Stimulated activated CD8-positive, alpha-beta memory T cell treated with anti-CD3 and anti-CD28 coated beads, Interleukin-4, amount 100 ng/mL, for 1 hour (primary cell): ENCODE measurements at places on chromosomes 7 and 10.

GRCh38 chr10:26779176-26779860, 81.4 kb downstream of the ABI1 start:
- DNase-seq: no peak

DNA sequence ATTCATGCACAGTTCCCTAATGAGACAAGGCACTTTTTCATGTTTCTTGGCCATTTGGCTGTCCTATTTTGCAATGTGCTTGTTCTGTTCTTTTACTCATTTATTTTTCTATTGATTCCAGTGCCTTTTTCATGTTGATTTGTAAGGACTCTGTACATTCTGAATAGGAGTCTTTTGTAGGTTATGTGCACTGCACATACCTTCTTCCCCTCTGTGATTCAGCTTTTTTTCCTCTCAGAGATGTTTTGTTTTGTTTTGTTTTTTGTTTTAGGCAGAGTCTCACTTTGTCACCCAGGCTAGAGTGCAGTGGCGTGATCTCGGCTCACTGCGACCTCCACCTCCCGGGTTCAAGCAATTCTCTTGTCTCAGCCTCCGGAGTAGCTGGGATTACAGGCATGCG, 59.7 kb downstream of the KCNH2 start:
- DNase-seq: no peak

GRCh38 chr10:1197384-1197783, 141.2 kb downstream of the WDR37 start:
- DNase-seq: no peak

GRCh38 chr7:156050636-156051569, 238.6 kb upstream of the SHH start:
- DNase-seq: no peak

GRCh38 chr10:23063973-23064812, 31.2 kb upstream of the MSRB2 start:
- no peak for DNase-seq

DNA sequence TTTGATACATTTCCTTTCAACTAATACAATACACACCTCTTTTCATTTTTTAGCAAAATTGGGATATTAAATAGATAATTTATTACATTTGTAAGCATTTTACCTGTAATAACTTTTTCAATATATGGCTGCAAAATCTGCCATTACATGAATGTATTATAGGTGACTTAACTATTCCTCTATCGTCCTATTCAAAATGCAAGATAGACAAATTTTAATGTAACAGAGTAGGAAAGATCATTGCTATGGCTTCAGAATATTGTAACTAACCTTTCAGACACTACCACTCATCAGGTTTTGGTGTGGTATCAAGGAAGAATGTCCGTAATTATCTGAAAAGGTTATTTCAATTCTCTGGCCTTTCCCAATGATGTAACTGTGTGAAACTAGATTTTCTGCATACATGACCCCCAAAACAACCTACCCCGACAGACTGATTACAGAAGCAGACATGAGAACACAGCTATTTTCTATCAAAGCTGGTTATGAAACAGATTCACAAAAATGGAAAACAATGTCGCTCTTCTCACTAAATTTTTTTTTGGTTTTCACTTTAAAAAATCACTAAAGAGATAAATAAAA, 211.2 kb downstream of the FAM107B start:
- no peak for DNase-seq

- no peak for DNase-seq
Observed at GRCh38 chr7:26685606-26686005, 178.8 kb downstream of the SKAP2 start.

- no peak for DNase-seq
Observed at GRCh38 chr10:24333736-24334135, 124.8 kb downstream of the KIAA1217 start.

- no peak for DNase-seq
Observed at GRCh38 chr10:124515244-124515970, 53.8 kb downstream of the LHPP start.

GRCh38 chr7:5713124-5713912, 68.1 kb downstream of the RNF216 start:
- no peak for DNase-seq

GRCh38 chr7:120163449-120163848, 109.5 kb upstream of the KCND2 start:
- no peak for DNase-seq

- no peak for DNase-seq
Observed at GRCh38 chr7:116169060-116169459, 41.3 kb upstream of the TES start.

DNA sequence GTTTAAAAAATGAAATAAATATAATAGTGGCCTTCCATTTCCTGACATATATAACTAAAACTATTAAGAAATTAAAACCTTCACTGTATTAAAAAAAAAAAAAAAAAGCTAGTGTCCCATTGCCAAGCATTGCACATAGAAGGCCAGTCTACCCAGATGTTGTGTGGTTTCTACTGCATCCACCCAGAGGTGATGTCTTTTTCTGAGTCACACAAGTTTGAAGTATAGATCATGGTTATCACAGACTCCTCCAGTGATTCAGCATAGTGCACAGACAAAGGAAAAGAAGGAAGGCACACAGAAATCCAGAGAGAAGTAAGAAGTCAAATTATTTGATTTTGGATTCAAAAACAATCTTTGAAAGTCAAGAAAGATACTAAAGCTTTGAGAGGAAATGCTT, 429.0 kb downstream of the ETV1 start:
- DNase-seq: no peak

- no peak for DNase-seq
Observed at GRCh38 chr10:23370106-23370505, 25.5 kb upstream of the C10orf67 start.

DNA sequence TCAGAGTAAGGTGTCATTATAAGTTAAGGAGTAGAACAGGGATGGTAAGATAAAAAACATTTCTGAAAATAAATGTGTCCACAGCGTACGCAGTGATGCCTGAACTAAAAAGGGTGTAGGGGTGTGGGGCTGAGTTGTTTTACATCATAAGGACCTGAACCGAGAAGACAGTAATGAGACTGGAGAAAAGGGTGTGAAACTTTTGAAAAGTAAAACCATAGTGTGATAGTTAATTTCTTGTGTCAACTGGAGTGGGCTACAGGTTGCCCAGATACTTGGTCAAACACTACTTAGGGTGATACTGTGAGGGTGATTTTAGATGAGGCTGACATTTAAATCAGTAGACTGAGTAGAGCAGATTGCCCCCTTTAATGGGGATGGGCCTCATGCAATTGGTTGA, 169.0 kb upstream of the PRPS1L1 start:
- no peak for DNase-seq

GRCh38 chr7:130904031-130904757, 170.2 kb upstream of the KLF14 start:
- DNase-seq: no peak

- DNase-seq: no peak
Observed at GRCh38 chr7:46230990-46231305, 309.9 kb upstream of the IGFBP3 start.

DNA sequence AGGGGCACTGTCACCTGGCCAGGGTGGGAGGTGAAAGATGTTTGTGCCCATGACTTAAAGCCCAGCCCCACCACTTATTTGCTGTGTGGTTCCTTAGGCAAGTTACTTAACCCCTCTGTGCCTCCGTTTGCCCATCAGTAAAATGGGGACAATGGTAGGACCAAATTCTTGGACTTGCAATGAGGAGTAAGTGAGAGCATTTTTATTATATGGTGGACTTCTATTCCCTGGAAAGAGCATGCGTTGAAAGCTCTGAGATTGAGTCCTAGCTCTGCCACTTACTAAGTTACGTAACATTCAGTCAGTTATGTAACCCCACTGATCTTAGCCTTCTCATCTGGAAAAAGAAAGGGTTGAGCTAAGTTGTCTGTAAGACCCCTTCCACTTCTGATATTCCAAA, 18.8 kb downstream of the VSIR start:
- no peak for DNase-seq

DNA sequence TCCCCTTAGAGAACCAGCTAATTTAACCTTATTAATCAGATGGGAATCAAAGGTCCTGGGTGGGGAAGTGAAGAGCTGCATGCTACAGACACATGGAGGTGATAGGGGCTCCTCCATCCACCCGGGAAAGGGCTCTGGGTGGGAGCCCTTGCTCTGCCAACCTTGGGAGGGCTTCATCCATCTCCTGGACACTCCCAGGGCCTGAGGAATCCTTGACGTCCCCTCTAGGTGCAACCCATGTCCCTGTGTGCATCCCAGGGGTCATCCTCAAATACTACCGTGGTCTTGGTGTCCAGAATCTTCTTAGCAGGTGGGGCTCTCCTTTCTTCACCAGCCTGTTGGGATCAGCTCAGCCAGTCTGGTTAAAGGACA, 55.4 kb upstream of the IGFBP3 start:
- no peak for DNase-seq

DNA sequence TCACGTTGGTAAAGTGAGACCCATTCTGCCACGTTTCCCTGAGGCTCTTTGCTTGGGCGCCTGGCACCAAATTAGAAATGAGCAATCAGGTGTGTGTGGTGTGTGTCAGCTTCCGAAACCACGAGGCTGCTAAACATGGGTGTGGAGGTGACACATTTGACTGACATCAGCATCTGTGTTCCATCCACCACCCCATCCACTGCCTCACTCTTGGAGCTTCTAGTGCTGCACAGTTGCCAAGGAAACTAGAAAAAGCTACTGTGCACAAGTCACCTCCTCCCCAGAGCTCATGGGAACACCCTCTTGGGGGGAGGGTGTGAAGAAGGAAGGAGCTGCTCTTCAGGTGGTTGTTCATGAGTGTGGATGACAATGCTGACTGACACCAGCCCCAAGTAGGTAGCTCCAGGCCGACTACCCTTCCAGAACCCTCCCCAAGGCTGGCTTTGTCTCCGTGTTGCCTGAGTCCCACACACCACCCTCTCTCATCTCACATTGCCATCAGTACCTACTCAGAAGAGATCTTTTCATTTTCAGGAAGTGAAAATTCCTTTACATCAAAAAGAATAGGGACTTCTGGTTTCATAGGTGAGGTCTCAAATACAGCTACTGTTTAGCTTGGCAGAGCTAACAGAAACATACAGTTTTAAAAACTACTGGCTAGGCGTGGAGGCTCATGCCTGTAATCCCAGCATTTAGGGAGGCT, 152.2 kb downstream of the TMEM178B start:
- no peak for DNase-seq

DNA sequence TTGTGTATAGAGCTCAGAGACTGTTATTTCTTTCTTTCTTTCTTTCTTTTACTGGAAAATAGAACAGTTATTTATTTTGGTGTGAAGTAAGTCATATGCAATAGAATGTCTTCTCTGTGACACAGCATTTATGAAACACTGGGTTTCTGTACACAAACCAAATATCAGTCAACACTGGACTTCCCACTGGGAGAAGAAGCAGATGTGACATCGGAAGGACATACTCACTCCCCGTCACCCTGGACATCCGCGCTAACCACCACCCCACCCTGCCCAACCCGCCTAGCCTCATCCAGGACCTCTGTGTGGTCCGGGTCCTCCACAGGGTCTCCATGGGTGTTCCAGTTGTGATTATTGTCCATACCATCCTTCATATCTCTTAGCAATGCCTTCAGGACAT, 22.0 kb downstream of the SUN3 start:
- no peak for DNase-seq

DNA sequence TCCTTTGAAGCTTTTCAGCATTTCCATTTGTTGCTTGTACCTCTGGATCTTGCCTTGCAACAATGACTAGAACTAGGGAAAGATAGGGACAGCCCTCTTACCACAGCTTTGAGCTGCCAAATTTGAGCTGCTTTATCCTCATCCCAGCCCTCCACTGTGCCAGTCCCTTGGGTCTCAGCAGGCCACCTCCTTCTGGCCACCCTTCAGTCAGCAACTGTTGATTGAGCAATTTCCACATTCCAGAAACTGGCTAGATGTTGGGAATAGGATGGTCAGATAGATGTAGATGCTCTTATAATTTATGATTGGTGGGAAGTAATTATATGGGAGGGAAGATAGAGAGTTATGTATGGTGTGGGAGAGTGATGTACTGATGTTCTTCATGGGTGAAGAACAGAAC, 100.1 kb downstream of the ST7 start:
- no peak for DNase-seq

DNA sequence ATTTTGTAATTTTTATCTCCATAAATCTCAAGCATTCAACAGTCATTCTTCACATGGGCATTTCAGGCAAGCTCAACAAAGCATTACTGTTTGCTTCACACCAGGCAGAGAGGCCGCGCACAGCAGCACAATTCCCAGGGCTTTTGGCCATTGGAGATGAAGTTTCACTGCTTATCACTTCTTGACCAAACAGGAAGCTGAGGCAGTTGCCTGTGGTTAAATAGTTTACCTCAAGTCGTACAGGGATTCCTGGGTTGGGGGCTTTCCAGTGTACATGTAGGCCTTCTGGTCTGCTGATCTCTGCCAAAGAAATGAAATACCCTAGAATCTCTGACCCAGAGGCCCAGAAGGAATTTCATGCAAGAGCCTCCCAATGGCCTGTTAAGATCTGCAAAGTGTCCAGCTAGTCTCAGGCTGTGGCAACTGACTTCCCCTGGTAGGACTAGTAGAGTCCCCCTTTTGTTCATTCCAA, 11.2 kb upstream of the PRDX3 start:
- DNase-seq: no peak

GRCh38 chr7:67380858-67381257, 384.2 kb downstream of the TYW1 start:
- DNase-seq: no peak

GRCh38 chr7:151103973-151104372, 17.7 kb downstream of the AGAP3 start:
- no peak for DNase-seq

- DNase-seq: no peak
Observed at GRCh38 chr7:93327006-93327633, 95.0 kb downstream of the VPS50 start.

- no peak for DNase-seq
Observed at GRCh38 chr10:71978476-71978875, 14.3 kb downstream of the CHST3 start.

GRCh38 chr10:90602862-90603610, 254.8 kb downstream of the HTR7 start:
- DNase-seq: no peak

GRCh38 chr10:69479240-69480067, 28.2 kb downstream of the TSPAN15 start:
- DNase-seq: no peak

DNA sequence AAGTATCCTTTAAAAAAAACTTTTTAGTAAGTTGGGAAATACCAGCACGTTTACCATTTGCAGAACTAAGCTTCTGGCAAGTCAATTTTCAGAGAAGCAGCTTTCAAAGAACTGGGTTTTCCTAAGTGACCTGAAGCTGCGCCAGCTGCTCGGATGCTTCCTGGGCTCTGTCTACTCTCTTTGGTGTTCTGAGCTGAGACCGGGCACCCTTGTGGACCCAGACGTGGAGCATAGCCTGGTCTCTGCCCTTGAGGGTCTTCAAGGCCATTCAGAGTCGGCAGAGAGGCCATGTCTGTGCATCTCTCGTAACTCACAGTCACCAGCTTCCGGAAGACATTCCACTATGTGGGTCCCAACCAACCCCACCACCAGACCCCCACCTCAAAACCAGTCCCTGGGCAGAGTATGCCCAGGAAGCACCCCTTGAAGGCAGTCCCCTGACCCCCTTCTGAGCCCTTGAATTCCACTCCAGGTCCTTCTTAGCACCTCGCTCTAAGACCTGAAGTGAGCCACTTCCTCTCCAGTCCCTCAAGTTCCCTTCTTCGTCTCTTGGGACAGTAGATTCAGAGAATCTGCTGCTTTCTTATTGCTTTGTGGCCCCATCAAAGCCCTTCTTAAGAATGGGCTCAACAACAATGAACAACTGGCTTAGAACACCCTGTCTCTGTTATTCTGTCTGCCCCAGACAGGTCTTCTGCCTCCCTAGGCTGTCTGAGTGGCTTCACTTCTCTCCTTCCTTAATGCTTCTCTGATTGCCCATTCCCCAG, 8.5 kb downstream of the CALML5 start:
- no peak for DNase-seq
